ENCODE measurements at places on chromosomes 7 and 10. TPM values are rescaled to one million over a fixed set of nuclear protein-coding genes. Genes with fewer than 3 reads are reported as not detected.

The SORCS1 gene
- total RNA-seq, result 0.16 TPM

The TUBB8 gene
- total RNA-seq, result not detected

The TMEM178B gene
- 0.74 TPM for total RNA-seq

The GBX1 gene
- not detected for total RNA-seq

The DYDC1 gene
- not detected for total RNA-seq

The TCERG1L gene
- total RNA-seq, result not detected

The CHN2 gene
- 11.0 TPM for total RNA-seq
